ENCODE measurements at places on chromosomes 6 and 20.

- DNase-seq = no peak
Measured at GRCh38 chr20:54203281-54203680, 4.6 kb upstream of the PFDN4 start.

DNA sequence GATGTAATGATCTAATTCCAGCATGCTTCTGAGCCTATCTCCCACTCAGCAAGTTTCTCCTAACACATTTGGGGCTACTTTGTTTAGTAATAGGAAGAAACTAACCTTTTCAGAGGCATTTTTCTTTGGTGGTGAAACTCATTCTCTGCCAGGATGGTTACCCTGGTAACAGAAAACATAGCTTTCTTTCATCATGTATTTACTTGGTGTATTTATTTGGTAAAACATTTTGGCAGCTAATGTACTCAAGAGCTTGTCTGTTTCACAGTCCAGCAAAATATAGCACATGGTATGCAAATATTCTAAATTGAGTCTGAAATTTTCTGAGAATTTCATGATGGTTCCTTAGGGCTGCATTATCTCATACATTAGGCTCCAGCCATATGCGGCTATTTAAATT is 100.0 kb downstream of the SLC35B3 start:
- no peak for DNase-seq

DNA sequence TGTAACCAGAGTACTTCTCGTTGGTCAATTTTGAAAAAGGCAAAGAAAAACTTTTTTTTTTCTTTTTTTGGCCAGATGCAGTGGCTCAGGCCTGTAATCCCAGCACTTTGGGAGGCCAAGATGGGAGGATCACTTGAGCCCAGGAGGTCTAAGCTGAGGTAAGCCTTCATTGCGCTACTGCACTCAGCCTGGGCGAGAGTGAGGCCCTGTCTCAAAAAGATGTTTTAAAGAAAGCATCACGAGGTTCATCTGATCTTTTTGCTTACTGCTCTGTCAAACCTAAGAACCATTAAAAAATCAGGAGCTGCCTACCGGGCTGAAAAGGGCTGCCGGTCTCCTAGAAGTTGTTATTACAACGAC is 607 bp downstream of the LYRM2 start:
- no peak for DNase-seq

DNA sequence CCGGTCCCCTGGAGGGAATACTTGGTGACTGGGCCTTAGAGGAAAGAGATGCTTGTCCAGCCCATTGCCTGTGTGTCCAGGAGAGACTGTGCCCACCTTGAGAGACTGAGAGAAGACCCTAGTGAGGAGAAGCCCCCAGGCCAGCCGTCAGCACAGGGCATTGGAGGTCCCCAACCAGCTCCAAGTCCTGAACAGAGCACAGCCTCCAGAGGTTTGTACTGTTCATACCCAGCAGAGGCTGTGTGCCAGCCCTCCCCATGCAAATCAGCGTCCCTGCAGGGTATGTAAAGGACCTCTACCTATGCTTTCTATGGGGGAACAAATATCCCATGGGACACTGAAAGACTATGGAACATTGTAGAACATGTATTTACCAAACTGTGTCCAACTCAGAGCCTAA is 8.4 kb downstream of the HLA-E start:
- DNase-seq = no peak

GRCh38 chr20:2385496-2385895 is 4.8 kb downstream of the TGM6 start:
- no peak for DNase-seq

DNA sequence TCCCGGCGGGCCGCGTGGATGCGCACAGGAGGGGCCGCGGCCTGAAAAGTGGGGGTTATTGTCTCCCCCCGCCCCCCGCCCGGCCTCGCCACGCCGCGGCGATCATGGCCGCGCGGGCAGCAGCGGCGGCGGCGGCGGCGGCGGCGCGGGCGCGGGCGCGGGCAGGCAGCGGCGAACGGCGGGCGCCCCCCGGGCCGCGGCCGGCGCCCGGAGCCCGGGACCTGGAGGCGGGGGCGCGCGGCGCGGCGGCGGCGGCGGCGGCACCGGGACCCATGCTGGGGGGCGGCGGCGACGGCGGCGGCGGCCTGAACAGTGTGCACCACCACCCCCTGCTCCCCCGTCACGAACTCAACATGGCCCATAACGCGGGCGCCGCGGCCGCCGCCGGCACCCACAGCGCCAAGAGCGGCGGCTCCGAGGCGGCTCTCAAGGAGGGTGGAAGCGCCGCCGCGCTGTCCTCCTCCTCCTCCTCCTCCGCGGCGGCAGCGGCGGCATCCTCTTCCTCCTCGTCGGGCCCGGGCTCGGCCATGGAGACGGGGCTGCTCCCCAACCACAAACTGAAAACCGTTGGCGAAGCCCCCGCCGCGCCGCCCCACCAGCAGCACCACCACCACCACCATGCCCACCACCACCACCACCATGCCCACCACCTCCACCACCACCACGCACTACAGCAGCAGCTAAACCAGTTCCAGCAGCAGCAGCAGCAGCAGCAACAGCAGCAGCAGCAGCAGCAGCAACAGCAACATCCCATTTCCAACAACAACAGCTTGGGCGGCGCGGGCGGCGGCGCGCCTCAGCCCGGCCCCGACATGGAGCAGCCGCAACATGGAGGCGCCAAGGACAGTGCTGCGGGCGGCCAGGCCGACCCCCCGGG is 637 bp downstream of the ARID1B start:
- peak; percentile 36 for DNase-seq

DNA sequence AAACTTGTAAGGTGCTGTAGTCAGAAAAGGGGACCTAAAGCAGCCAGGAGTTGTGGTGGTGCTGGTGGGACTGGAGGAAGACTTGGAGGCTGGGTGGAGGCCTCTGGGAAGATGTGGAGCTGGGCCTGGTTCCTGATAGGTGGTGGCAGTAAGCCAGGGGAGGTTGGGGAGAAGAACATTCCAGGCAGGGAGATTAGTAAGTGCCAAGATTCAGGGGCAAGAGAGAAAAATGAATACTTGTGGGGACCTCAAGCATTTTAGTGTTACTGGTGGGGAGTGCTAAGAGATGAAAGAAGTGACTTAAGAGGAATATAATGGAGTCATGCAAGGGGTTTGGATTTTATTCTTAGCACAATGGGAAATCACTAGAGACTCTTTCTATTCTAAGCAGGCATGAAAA is 79.0 kb upstream of the B3GAT2 start:
- no peak for DNase-seq

GRCh38 chr6:160315310-160315709 is 32.9 kb upstream of the SLC22A3 start:
- DNase-seq = no peak

- DNase-seq = no peak
Measured at GRCh38 chr20:2759143-2759542, 41.3 kb downstream of the CPXM1 start.

GRCh38 chr6:137717074-137718073 is 149.7 kb upstream of the TNFAIP3 start:
- no peak for DNase-seq

GRCh38 chr6:94498099-94498498 is 1078.7 kb upstream of the EPHA7 start:
- DNase-seq = no peak

GRCh38 chr20:8386991-8387390 is 254.9 kb downstream of the PLCB1 start:
- DNase-seq = no peak

DNA sequence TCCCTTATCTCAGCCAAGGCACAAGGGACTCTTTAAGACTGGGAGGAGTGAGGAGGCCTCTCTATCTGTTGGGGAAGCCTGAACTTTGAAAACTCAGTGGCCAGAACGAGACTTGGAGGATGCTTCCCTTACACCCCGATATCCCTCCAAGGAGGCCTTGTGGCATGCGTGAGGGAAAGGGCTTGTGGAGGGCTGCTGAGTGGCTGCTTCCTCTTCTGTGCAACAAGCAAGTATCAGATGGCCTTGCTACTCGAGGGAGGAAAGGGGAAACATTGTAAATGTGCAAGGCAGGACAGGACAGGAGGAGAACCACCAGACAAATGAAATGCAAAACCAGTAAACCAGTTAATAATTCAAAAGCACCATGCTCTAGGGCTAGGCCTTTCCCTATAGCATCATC is 306.5 kb upstream of the MAP3K7 start:
- no peak for DNase-seq

- DNase-seq = no peak
Measured at GRCh38 chr6:69232008-69232407, 564.8 kb downstream of the LMBRD1 start.

DNA sequence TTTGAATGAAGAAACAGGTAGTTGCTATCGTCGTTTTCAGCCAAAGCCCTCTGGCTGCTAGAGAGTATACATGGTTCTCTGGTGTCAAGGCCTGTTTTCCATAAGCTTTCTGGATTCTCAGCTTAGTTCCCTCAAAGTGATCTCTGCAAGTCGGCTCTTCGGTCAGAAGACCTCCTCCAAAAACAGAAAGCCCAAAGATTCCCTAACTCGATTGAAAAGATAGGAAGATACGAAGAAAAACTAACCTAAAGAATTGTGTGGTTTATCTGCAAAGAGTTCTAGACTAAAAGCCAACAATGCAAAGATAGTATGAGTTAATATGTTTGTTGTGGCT is 545 bp upstream of the ASCC3 start:
- no peak for DNase-seq

DNA sequence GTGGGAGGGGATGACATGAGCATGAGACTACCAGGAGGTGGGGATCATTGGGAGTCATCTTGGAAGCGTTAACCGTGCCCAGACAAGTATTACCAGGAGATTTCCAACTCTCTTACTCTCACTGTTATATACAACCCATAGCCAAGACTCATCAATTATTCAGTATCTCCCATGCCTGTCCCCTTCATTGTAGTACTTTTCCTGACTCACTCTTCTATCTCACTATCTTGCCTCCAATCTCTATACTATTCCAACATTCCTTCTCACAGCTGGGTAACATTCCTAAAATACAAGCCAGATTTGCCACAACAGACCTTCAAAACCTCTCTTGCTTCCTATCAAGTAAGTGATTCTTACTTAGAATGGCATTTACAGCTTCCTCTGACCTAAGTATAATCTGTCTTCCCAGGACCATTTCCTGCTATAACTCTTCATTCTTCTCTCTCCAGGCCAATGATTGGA is 226.3 kb upstream of the SMLR1 start:
- peak; percentile 85 for DNase-seq

- no peak for DNase-seq
Measured at GRCh38 chr20:10854976-10855375, 181.2 kb upstream of the JAG1 start.

DNA sequence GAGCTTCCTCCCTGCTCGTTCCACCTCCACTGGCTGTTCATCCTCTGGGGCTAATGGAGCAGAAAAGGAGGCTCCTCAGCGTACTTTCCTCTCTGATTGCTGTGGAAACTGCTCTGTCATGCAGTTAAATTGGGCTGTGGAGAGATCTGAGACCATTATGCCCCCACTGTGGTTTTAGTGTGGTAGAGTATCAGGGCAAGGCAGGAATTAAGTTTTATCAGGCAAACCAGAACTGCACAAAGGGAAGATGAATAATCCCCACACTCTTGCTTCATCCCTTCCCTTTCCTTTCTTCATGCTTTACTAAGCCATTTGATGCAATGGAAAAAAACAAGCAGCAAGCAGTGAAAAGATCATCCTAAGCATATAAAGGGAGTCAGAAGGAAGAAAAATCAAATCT is 11.9 kb upstream of the ME1 start:
- no peak for DNase-seq

- no peak for DNase-seq
Measured at GRCh38 chr6:128979071-128979470, 96.1 kb downstream of the LAMA2 start.

DNA sequence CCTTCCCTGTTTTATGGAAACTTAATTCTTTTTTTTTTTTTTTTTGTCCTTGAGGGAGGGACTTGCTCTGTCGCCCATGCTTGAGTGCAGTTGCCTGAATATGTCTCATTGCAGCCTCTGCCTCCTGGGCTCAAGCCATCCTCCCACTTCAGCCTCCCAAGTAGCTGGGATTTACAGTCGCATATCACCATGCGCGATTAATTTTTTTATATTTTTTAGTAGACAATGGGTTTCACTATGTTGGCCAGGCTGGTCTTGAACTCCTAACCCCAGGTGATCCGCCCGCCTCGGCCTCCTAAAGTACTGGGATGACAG is 654 bp downstream of the TMEM14C start:
- DNase-seq = no peak

- peak; percentile 67 for DNase-seq
Measured at GRCh38 chr6:16316741-16317251, 78.4 kb downstream of the GMPR start.

DNA sequence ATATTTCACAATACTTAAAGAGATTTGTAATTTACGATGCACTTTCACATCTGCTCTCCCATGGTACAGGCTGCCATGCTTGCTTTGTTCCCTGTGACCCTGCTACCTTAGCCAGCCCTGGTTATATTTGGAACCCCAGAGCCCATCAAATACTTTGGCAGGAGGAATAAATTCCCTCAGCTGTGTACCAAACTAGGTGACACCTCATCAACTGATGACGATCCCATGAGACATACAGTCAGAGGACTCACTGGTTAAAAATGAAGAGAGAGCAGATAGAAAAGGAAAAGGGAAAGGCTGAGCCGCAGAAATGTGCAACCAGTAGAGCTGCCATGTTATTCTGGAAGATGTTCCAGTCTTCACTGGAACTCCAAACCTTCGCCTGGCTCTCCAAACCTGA is 120.0 kb downstream of the SIM1 start:
- DNase-seq = no peak

DNA sequence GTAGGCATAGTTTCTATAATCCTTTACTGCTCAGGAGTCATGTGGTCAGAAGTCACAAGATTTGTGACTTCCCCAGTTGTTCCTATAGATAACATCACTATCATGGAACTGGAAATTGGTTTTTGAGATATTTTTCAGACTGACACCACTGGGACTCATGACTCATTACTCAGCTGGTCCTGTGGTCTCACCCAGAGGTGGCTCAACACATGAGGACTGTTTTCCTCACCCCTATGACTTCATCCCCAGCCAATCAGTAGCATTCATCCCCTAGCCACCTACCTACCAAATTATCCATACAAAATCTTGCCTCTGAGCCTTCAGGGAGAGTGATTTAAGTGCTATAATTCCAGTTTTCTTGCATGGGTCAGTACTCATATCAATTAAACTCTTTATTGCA is 1217.7 kb downstream of the EPHA7 start:
- DNase-seq = no peak

DNA sequence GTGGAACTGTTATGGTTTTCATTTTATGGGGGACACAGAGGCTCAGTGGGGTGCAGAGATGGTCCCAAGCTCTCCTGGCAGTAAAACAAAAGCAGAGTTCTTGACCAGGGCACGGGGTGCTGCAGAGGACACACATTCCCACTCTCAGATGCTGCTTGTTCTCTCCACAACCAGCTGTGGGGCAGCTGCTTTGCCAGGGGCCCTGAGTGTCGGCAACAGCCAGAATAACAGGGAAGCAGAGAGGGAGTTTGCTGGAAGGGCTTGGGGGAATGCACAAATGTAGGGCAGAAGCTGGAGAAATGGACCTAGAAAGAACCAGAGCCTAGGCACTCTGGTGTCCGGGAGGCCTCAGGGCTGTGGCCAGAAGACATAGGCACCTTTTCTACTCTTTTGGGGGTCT is 93.7 kb downstream of the CDH26 start:
- DNase-seq = no peak
